ENCODE measurements at places on chromosomes 16 and 17. TPM values are rescaled to one million over a fixed set of nuclear protein-coding genes. Genes with fewer than 3 reads are reported as not detected.

- no peaks in the 10 kb centered on the region for H3K4me1 ChIP-seq
- no peak for DNase-seq
- H3K4me3 ChIP-seq = no peak overlapping the region
- H3K27me3 ChIP-seq = no peaks in the 10 kb centered on the region
- H3K27ac ChIP-seq = no peak overlapping the region
These were observed 484.5 kb upstream of the ERCC4 start for GRCh38 chr16:13435415-13435814.

- DNase-seq = no peak
- H3K4me1 ChIP-seq = peaks cover 3% of the 10 kb centered on the region
- H3K36me3 ChIP-seq = peaks cover 34% of the 10 kb centered on the region
- H3K4me3 ChIP-seq = no peak overlapping the region
- no peak overlapping the region for H3K27ac ChIP-seq
These were observed 1.4 kb upstream of the QRICH2 start for GRCh38 chr17:76309461-76309860.

- peak overlapping the region; percentile 19 for H3K27ac ChIP-seq
- peak overlapping the region; percentile 46 for H3K4me3 ChIP-seq
- H3K36me3 ChIP-seq = no peaks in the 10 kb centered on the region
These were observed 6.6 kb downstream of the KCNAB3 start for GRCh38 chr17:7922845-7923628.

- no peak overlapping the region for H3K4me3 ChIP-seq
- no peaks in the 10 kb centered on the region for H3K27me3 ChIP-seq
- no peak overlapping the region for H3K27ac ChIP-seq
- H3K4me1 ChIP-seq = peaks cover 33% of the 10 kb centered on the region
- no peak for DNase-seq
These were observed 404.6 kb downstream of the SLC39A11 start for GRCh38 chr17:72687886-72688285.

C17orf78 gene
- not detected for polyA plus RNA-seq

Measured in IMR-90 (cell line).